AG09309 (cell line): ENCODE measurements at places on chromosomes 4 and X.

GRCh38 chr4:143406523-143406922 lies 69.8 kb downstream of the GAB1 start:
- DNase-seq: no peak

GRCh38 chr4:82499738-82500434 lies 61.9 kb downstream of the TMEM150C start:
- peak; percentile 8 for DNase-seq

- DNase-seq: no peak
Observed at GRCh38 chr4:54185866-54186265, 43.2 kb upstream of the PDGFRA start.

DNA sequence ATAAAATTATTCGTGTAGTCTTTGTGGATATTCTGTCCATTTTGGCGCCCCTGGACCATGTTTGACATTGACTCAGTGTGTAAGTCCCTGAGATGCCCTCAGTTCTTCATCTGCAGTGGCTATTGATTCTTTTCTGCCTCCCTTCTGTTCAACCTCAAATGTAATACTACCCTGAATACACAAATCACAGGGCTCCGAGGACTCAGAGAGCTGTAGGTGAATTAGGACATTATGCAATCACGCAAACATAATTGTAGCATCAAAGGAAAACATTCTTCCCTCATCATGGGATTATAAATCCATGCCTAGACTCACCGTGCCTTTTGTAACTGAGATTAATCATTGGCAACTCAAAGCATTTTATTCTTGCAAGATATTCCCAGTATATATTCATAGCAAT lies 161.4 kb upstream of the PACRGL start:
- DNase-seq: no peak

DNA sequence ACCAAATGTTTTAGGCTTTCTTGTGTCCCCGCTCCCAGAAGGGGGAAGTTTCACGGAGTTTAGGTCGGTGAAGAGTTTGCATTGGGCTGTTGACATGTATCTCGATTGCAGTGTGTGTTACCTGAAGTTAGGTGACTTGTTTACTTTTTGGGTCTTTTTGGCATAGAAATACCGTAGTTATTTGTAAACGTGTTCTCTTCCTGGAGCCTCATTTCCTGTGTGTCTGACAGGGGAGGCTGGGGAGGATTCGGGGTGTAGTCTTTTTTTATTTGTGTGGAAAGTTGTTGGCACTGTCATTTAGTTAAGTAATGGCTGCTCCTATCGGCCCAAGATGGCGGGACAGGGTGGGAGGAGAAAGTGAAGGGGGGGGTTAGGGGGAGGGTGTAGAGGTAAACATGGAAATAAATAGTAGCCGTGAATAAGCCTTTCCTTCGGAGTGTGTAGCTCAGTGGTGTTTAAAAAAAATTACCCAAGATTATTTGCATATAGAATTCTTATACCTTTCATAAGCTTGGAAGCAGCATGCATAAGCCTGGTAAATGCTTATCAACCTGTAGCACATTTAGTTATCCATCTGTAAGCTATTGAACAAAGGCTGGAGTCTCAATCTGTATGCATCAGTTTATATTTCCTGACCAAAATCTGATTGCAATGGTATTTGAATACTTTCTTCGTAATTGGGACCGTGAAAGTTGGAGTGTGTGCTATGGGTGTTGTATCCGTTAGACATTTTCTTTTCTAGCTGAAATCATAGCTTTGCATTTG lies 1.6 kb downstream of the KDM6A start:
- DNase-seq: no peak

- no peak for DNase-seq
Observed at GRCh38 chrX:110743679-110744340, 51.8 kb downstream of the CHRDL1 start.

DNA sequence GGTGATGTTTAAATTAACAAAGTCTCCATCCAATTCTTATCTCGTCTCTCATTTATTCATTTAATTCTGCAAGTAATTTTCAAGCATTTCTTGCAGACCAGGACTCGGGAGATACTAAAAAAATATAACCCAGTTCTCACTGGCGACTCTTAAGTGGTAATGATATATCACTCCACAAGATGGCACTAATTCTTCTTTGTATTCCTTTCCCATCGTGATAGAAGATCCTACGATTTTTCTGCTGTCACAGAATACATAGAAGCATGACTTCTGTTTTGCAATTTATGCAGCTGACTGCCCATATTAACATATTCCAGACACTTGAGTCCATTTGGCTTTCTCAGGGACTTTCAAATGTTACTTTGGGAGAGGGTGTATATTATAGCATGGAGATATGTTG lies 64.0 kb upstream of the FGF13 start:
- no peak for DNase-seq

DNA sequence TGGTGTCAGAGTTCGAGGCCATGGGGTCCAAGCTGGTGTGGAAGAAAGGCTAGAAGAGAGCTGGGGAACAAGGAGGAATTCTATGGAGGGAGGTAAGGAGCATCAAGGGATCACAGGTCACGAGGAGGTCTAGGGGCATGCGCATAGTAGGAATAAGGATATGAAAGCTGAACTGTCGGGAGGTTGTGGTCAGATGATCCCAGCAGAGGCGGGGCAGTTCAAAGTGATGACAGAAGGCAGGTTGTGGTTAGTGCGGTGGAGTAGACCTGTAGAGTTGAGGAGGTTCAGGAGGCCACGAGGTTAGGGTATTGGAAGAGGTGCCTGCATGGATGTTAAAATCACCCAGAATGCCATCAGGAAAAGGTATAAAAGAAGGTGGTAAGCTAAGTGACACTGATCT lies 156.3 kb downstream of the TMEM164 start:
- DNase-seq: no peak

- DNase-seq: no peak
Observed at GRCh38 chr4:166594326-166594946, 639.9 kb downstream of the SPOCK3 start.

DNA sequence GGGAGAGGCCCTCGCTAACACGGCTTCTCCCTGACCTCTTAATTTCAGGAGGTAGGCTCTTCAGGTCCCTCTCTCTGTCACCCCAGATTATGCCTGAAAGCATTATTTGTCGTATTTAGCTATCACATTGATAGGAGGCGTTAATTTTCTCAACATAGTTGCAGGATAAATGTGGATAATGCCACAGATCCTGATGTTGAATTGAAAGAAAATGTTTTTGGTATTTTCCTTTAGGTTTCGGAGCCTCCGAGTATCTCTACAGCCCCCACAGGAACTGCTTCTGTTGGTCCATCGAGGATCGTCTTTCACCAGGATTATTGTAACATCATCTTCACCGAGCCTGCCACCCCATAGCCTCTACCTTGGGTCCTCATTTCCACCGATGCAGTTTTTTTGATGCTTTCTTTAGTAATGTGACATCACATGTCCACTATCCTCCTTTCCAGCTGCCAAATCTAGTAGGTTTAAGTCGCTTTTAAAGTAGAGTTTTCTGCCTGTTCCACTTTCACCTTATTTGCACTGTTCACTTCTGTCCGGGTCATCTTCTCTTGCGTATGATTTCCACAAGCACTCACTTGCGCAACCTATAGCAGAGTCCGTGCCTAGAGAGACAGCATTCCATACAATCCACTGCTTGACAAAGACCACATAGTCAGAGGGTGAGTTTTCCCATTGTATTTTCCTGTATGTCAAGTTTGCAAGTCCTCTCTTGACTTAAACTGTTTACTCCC lies 665 bp downstream of the TIGD2 start:
- peak; percentile 75 for DNase-seq

- DNase-seq: no peak
Observed at GRCh38 chr4:109721033-109721432, 8.8 kb downstream of the PLA2G12A start.

DNA sequence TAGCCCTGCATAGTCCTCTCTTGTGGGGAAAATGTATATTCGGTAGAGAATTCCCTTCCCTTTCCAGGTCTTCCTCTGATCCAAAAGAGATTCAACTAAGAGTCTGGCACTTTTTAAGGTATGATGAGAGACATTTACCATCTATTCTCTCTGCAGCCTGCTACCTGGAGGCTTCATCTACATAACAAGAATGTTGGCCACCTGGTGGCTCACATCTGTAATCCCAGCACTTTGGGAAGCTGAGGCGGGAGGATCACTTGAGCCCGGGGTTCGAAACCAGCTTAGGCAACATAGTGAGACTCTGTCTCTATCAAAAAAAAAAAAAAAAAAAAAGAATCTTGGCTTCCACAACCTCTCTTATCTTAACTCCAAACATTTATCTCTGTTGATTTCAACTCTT lies 40.4 kb upstream of the NOCT start:
- DNase-seq: no peak

DNA sequence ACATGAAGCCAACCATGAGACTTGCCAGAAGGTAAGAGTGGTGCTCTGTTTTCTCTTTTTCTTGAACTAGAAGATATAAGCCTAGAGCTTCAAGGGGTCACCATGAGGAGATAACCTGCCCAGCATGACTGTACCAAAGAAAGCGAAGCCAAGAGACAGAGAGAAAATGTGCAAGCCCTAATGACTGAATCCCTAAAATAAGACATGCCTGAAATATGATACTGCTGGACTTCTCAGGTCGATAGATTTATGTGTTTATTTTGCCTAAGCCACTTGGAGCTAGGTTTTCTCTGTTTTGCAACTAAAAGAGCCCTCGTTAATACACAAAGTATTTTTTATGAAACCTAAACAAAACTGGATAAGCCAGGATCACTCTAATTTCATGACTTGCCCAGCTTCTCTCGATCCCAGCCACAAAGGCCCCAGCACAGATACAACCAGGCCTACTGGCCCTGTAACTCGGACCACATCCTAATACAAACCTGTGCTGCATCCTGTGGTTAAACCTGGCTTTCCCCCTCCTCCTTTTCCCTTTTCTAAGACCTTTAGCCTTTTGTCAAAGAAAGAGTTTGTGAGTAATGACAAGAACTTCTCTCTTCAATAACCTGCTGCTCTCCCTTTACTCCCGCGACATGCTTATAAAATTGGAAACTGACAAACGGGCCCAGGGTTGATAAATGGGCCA lies 185.8 kb downstream of the APBB2 start:
- peak; percentile 55 for DNase-seq

- DNase-seq: no peak
Observed at GRCh38 chr4:130025701-130026100, 929.7 kb downstream of the C4orf33 start.

GRCh38 chr4:182644683-182645050 lies 272.5 kb downstream of the DCTD start:
- DNase-seq: no peak

GRCh38 chr4:112515198-112516065 lies 548 bp downstream of the NEUROG2 start:
- DNase-seq: no peak

DNA sequence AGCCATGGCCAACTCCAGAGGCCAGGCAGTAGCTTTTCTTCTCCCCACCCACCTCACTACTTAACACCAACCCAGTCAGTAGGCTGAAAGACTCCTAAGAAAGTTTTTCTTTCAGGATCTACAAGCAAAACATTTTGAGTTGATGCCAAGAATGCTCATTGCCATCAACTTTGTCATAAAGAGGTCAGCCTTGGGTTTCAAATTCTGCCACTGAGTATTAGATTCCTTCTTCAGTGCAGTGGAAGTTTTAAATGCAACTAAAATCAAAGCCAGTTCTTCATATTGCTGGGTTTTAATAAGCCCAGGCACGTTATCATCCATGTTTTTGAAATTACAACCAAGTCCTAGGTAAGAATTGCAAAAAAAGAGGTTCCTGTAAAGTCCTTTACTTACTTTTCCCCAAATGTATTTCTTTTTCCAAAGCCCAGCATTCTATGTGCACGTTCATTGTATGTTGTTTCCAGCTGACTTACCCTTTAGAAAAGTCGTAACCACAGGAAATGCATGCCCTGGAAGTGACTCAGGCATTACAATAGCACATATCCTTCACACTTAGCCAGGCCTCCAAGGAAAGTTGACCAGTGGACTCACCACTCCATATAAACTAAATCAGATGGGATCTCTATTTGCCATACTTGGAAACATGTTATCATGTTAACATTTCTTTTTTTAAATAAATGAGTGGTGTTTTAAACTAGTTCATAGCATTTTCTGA lies 229.9 kb downstream of the SOX3 start:
- no peak for DNase-seq

DNA sequence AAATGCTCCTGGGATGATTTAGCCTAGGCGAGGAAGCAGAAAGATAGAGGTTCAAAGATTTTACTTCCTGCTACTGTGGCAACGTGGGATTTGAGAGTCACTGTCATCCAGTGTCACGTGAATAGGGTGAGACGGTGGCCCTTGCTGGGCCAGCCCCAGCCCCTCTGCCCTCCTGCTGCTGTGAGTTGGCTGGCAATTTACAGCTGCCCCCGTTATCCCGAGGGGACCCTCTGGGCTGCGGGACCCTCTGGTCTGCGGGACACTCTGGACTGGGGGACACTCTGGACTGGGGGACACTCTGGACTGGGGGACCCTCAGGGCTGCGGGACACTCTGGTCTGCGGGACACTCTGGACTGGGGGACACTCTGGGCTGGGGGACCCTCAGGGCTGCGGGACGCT lies 765.4 kb downstream of the TRIML1 start:
- no peak for DNase-seq

GRCh38 chrX:41923978-41924683 lies 777 bp upstream of the CASK start:
- peak; percentile 7 for DNase-seq

DNA sequence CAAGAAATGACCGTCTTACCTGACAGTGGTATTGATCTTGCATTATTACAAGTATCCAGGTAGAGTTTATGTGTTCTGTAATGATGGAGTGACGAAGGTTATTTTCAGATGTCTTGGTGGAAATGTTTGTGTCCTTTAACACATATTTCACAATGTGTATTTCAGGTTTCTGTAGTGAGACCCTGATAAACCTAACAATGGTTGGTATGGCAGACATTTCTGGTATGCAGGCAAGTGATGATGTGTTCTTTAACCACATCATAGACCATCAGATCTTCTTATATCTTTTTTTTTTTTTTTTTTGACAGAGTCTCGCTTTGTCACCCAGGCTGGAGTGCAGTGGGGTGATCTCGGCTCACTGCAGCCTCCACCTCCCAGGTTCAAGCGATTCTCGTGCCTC lies 14.6 kb upstream of the ATXN3L start:
- DNase-seq: no peak

DNA sequence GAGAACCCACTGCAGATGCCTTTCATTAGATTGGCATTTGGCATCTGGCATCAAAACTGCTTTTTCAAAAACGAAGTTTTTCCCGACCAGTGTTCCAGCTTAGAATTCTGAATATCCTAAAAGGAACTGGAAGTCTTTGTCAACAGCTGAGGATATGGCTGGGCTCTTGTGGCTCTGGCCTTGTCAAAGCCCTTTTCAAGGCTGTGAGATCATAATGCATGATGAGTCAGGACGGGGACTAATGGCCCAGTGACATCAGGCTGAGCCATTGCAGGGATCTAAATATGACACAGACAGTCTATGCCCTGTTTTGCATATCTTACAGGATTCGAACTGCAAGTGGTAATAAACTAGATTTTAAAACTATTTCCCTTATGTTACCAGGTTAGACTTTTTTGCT lies 306.4 kb downstream of the PTTG2 start:
- no peak for DNase-seq
